Renal cortical epithelial cell (primary cell): ENCODE measurements at places on chromosomes 1 and 21.

- DNase-seq, result no peak
Measured at GRCh38 chr1:115829947-115830346, 11.0 kb downstream of the NHLH2 start.

DNA sequence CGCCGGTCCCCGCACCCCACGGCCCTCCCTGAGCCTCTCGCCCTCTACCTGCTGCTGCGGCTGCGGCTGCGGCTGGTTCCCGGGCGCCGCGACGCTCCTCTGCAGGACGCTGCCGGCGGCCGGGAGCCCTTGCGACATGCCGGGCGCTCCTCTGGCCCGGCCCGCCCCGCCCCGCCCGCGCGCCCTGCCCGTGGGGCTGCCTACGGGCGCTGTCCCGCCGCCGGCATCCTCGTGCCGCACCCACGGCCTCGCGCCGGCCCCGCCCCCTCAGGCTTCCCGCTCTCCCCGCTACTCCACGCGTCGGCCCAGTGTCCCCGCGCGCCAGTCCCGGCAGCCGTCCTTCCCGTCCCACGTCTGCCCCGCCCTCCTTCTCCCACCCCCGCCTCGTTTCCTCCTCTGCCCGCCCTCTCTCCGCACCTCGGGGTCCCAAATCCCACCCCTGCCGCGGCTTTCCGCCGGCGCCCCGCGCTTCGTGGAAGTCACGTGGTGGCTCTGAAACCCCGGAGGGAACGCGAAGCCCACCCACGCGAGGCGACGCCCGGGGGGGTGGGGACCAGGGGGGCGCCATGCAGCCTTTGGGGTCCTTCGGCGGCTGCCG lies at the start of gene BATF3:
Gene BATF3, minus strand, starts transcription at position 216 of the 598 bp plus-strand sequence. Its CDS starts 78 bp downstream, at position 138.
- DNase-seq, result no peak

GRCh38 chr1:106548726-106549125 lies 507.7 kb upstream of the PRMT6 start:
- DNase-seq, result no peak

- no peak for DNase-seq
Measured at GRCh38 chr21:35321322-35322200, 272.5 kb upstream of the RUNX1 start.

- no peak for DNase-seq
Measured at GRCh38 chr1:40820251-40820797, 36.7 kb downstream of the KCNQ4 start.

- no peak for DNase-seq
Measured at GRCh38 chr1:28671254-28671780, 2.7 kb downstream of the GMEB1 start.

DNA sequence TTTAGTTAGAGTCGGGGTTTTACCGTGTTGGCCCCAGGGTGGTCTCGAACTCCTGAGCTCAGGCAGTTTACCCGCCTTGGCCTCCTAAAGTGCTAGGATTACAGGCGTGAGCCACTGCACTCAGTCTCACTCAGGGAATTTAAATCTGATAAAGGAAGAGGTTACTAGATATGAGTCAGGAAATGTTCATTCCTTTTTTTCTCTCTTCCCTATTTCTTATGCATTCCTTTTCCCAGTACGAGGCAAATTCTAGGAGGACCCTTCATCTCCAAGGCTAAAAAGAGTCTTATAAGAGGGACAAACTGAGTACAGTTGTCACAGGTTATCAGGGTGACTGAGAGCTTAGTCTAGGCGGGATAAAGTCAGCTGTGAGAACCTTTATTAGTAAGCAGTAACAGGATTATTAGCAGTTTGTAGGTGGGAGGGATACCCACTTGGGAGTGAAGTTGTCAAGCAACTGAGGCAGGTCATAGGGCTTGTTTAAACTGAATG lies 9.1 kb downstream of the MACF1 start:
- no peak for DNase-seq

- DNase-seq, result peak; percentile 67
Measured at GRCh38 chr1:58011978-58012377, 534.5 kb downstream of the OMA1 start.

- no peak for DNase-seq
Measured at GRCh38 chr1:116748272-116748671, 6.0 kb upstream of the CD2 start.

DNA sequence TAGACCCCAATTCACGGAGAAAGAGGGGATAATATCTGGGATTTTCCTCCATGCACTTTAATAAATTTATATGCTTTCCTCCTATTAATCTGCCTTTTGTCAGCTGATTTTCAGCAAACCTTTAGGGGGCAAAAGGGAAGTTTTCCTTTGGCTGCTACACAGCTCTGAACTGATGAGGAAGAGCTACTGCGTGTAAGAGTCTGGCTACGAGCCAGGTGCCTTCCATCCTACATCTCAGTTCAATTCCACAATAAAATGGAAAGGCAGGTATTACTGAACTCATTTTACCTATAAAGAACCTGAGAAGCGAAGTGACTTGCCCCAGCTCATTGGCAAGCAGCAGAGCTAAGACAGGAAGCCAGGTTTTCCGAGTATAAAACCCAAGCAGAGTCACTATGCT lies 28.3 kb upstream of the ZNF326 start:
- DNase-seq, result no peak

- no peak for DNase-seq
Measured at GRCh38 chr1:72007312-72007711, 275.0 kb downstream of the NEGR1 start.

DNA sequence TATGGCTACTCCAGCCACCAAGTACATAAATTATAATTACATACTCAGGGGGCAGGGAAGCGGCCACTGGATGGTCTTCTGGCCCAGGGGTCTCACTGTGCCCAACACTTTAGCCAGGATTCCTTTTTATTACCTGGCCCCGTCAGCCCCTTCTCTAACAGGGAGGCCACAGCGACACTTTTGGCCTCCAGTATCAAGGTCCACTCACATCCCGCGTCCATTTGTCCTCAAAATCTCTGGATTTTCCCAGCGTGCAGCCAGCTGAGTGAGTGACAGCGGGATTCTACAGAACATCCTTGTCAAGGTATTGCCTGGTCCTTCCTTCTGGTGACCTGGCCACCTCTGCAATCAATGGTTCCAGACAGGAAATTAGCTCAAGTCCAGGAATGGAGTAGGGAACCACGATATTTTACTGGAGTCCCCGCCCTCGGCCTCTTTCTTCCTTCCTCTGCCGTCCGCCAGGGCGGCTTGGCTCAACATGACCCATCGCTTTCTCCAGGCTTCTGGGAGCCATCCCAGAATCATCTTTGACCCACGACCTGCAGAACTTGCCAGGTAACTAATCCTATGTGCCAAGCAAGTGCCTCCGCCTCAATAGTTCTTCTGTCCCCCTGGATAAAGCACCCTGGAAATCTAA lies 2.7 kb upstream of the COL6A2 start:
- no peak for DNase-seq

DNA sequence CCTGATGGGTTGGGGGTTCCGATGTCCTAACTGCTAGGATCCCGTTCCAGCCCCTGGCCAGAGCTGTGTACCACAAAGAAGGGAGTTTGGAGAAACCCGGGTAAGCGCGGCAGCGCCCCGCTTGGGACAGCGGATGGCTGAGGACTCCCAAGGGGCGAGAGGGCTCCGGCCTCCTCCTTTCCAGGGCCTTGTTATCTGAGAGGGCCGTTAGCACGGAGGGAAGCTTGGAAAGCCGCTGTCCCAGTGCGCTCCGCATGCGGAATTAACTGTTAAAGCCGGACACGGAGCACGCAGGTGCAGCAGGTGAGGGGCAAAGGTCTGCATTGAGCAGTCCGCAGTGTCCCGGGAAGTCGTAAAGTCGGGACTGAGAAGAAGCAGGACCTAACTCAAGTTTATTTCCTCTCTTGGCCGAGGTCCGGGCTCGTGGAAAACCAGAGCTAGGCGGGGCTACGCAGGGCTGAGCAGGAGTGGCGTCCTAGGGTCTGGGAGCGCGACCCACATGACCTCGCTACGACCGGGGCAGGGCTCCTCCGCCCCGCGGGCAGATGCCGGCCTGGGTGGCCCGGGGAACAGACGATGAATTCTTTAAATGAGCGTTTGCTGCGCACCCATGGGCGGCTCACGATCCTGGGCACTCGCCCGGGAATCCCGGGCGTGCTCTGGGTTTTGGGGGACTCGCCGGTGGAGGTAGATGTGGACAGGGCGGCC lies 4.5 kb downstream of the LHX4 start:
- DNase-seq, result no peak

- no peak for DNase-seq
Measured at GRCh38 chr1:175632667-175633066, 110.7 kb downstream of the TNR start.

DNA sequence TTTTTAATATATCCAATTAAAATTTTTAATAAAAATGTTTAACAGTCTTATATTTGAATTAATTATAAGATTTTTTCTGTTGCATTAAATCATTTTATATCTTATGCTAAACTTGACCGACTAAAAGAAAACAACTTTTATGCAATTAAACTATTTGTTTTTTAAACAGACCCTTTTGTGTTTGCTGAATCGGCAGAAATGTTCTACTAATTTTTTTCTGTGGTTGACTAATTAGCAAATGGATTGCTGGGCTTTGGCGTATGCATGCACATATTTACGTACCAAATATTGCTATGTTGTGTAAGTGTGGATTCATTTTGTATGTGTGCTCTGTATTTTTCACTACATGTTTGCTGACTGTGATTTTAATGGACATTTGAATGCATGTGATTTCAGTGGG lies 174.8 kb downstream of the PBX1 start:
- no peak for DNase-seq

DNA sequence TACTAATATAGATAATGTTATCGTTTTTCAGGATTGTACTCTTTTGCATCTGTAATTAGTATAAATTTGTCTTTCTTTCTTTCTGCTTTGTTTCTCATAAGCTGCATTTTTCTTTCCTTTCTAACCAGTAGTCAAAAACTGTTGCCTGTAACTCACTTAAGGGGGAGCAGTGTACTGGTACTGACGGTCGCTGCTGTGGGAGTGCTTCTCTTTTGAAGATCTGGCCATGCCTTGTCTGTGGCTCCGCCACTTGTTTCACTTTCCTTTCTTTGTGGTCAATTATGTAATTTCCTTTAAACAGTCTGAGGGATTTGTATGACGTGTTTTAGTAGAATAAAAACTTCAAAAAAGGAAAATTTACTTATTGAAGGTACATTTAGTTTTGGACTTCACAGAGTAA lies 37.0 kb downstream of the MIA3 start:
- no peak for DNase-seq

- DNase-seq, result no peak
Measured at GRCh38 chr1:92488832-92489231, 2.1 kb upstream of the GFI1 start.
